Adrenal gland (tissue), 19 donors: ENCODE measurements at places on chromosomes 11 and 22. TPM values are rescaled to one million over a fixed set of nuclear protein-coding genes. Genes with fewer than 3 reads are reported as not detected.

- no peak for DNase-seq
- peak overlapping the region; percentile 60 for H3K4me3 ChIP-seq
- no peaks in the 10 kb centered on the region for H3K36me3 ChIP-seq
- H3K27ac ChIP-seq = peak overlapping the region; percentile 76
- H3K4me1 ChIP-seq = peaks cover 44% of the 10 kb centered on the region
Observed at GRCh38 chr22:43014316-43014868, 557 bp downstream of the PACSIN2 start.

The DMC1 gene
- total RNA-seq = not detected

The ATP5MG gene
- total RNA-seq = 857 TPM

The LRRC74B gene
- not detected for total RNA-seq

The SCUBE1 gene
- 11.2 TPM for total RNA-seq

The IFITM1 gene
- 75.6 TPM for total RNA-seq

GRCh38 chr11:13346470-13346869 lies 68.9 kb downstream of the BMAL1 start:
- H3K4me1 ChIP-seq = no peaks in the 10 kb centered on the region
- H3K27ac ChIP-seq = no peak overlapping the region
- no peak for DNase-seq
- H3K4me3 ChIP-seq = no peak overlapping the region

DNA sequence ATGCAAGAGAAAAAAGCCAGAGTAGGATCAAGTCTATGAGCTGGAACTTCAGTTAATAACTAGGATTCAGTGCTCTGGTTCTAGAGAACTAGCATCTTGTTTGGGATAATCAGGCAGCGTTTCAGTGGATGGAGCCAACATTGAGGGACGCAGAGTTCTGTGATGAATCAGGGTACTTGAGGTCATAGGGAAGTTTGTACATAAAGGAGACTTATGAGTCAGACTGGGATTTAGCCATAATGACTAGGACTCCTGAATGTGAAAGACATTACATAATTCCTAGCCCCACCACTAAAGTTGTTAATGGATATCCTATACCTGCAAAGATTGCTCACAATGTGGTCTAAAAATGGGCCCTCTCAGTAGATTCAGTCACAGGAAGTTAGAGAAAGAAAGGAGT lies 6.8 kb downstream of the SLN start:
- H3K36me3 ChIP-seq = no peaks in the 10 kb centered on the region
- DNase-seq = no peak
- H3K4me1 ChIP-seq = no peaks in the 10 kb centered on the region
- no peak overlapping the region for H3K27ac ChIP-seq
